D341Med (cell line): ENCODE measurements at places on chromosomes 2 and 18.

GRCh38 chr18:37694516-37694915 is 128.9 kb upstream of the CELF4 start:
- DNase-seq, result no peak

DNA sequence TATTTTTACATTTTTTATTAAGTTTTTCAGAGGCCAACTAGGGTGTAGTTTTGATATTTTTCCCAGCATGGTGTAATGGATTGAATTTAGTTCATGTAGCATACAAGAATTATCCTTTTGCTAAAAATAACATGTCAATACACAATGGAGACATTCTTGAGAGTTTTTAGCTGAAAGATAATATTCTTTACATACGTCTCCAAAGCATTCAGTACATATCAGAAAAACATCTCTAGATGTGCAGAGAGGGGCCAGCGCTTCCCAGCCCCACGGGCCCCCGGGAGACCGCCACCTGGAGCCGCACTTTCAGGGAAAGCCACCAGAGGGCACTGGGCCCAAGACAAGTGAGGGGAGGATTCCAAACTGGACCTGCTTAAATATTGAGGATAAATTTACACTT is 499.4 kb downstream of the GALR1 start:
- no peak for DNase-seq

GRCh38 chr2:105409717-105410116 is 10.9 kb upstream of the FHL2 start:
- DNase-seq, result no peak

GRCh38 chr2:68806511-68807109 is 64.6 kb downstream of the BMP10 start:
- DNase-seq, result no peak

DNA sequence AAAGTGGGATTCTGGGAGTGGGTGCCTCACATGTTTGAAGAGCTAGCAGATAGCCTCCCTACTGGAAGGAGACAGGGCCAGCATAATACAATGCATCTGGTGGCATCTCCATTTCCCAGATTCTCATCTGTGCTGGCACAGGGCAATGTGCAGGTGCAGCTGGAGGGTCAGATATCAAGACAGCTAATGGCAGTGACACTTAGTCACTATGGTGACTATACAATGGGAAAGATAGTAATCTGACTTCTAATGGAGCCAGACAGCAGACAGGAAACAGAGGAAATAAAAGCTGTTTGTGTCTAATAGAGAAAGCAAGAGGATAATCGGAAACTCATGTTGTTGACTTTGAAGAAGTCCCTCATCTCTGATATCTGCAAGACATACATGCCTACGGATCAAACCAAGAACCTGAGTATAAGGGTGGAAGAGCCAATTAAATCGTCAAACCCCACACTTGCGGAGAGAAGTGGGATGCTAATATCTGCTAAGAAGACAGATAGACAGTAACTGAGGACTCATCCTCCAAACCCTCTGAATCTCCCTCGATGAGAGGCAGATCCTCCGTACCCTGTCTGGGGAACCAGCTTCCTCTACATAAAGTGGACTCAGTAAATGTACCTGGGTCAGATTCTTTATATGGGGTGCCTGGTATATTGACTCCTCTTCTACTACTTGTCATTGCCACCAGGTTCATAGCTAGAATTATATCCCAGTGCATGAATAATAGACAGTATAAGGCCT is 692.7 kb downstream of the SOCS6 start:
- no peak for DNase-seq
